ENCODE measurements at places on chromosomes 11 and 22.

GRCh38 chr11:116513894-116514293 lies 258.9 kb downstream of the BUD13 start:
- DNase-seq: no peak

- DNase-seq: no peak
Measured at GRCh38 chr11:5293028-5293427, 8.7 kb downstream of the OR51B4 start.

DNA sequence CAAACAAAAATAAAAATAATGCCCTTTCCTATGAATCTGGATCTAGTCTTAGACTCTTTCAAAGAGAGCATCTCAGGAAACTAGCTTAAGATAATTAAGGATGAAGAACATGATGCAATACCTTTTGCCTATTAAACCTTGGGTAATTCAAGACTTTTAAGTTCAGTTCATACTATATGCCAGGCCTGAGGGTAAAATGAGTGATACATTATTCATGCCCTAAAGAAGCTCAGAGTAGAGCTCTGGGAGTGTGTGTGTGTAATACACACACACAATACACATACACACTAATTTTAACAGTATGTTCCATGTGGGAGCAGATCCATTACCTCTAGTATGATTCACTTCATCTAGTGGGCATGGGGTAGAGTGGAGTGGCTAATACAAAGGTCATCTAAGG lies 651.4 kb upstream of the CHORDC1 start:
- DNase-seq: no peak

- DNase-seq: no peak
Measured at GRCh38 chr11:16561150-16561549, 177.3 kb upstream of the C11orf58 start.

- no peak for DNase-seq
Measured at GRCh38 chr11:68049509-68050370, 10.9 kb downstream of the TCIRG1 start.

GRCh38 chr11:35210876-35211546 lies 72.0 kb downstream of the CD44 start:
- no peak for DNase-seq

DNA sequence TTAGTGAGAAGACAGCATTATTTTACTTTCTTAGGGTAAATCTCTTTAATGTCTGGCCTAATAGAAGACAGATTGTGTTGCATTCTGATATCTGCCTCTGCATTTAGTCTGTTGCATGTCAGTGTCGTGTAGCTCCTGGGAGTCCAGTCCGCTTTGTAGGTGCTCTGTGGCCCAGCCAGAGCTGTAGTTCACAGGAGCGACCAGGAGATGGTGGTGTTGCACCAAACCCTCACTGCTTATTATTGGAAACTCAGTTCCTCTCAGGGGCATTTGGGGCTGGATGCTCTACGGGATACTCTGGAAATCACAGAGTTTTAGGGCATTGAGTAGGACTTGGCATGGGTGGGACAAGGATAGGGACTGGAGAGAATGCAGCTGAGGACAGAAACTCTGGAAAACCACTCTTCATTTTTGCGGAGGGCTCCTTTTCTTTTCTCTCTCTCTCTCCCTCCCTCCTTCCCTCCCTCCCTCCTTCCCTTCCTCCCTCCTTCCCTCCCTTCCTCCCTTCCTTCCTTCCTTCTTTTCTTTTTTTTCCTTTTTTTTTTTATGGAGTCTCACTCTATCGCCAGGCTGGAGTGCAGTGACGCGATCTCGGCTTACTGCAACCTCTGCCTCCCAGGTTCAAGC lies 21.7 kb downstream of the MIAT start:
- peak; percentile 65 for DNase-seq

DNA sequence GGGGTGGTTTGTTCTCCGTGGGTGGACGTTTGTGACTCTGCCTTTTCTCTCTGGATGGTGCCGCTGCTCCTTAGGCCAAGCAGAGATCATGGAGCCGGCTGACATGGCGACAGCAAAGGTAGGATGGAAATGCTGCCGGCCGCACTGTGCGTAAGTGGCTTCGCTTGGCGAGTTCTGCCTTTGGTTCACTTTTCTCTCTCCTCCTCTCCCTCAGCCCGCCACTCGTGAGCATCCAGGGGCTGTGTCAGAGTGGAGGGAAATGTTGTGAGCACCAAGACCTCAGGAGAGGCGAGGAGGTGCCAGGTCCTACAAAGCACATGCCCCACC lies 80.5 kb downstream of the GRAMD1B start:
- no peak for DNase-seq

- no peak for DNase-seq
Measured at GRCh38 chr11:78914503-78914902, 339.8 kb upstream of the NARS2 start.

DNA sequence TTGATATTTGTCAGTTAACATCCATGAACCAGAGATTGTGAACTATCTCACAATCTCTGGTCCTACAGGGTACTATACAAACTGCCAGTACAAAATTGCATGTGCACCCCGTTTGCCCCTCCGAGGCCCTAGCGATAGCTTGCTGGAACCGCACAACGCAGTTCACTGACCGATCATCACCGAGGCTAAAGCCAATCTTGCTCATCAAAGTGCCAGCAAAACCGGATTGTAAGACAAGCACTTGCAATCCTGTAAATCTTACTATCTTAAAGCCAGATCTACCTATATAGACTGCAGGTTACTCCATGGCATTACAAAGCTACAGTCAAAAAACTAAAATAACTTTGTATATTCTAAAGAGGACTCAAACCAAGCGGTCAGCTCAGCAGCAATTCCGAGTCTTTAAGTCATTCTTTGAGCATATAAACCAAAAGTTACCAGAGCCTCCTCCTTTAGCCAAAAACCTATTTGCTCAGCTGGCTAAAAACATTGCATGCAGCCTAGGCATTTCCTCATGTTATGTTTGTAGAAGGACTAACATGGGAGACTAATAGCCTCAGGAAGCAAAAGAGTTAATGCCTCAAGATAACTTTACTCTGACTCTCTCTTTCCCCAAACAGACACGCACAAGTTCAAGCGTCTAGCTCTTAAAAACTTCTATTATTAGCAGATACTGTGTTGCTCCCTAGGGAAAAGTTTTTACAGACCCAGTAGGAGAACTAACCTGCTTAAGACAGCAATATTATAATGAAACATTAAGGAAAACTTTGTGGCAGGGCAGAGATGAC lies 30.7 kb upstream of the CPT1A start:
- DNase-seq: no peak

GRCh38 chr11:107563702-107564101 lies 1.8 kb downstream of the ALKBH8 start:
- DNase-seq: no peak

- DNase-seq: no peak
Measured at GRCh38 chr11:110335358-110335757, 38.9 kb upstream of the RDX start.

GRCh38 chr11:61367406-61367805 lies 5.2 kb downstream of the TMEM138 start:
- no peak for DNase-seq

GRCh38 chr22:50117168-50117762 lies 27.5 kb downstream of the MOV10L1 start:
- DNase-seq: no peak

GRCh38 chr22:47963660-47964059 lies 1201.2 kb downstream of the TBC1D22A start:
- no peak for DNase-seq

DNA sequence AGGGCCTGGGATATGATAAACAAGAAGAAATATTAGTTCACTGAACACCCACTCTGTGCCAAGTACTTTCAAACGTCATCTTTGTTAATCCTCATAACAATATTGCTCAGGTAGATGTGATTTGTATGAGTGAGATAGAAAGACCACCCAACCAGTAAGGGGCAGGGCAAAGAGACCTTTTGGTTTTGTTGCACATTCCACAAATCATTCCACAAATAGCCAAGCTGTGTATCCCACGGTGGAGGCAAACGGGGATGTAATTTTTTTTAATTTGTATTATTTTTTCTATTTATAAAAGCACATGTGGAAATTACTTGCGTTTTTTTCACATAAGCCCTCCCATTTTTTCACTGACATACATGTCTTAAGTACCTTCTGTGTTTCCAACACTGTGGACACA lies 29.0 kb downstream of the LAYN start:
- DNase-seq: no peak

DNA sequence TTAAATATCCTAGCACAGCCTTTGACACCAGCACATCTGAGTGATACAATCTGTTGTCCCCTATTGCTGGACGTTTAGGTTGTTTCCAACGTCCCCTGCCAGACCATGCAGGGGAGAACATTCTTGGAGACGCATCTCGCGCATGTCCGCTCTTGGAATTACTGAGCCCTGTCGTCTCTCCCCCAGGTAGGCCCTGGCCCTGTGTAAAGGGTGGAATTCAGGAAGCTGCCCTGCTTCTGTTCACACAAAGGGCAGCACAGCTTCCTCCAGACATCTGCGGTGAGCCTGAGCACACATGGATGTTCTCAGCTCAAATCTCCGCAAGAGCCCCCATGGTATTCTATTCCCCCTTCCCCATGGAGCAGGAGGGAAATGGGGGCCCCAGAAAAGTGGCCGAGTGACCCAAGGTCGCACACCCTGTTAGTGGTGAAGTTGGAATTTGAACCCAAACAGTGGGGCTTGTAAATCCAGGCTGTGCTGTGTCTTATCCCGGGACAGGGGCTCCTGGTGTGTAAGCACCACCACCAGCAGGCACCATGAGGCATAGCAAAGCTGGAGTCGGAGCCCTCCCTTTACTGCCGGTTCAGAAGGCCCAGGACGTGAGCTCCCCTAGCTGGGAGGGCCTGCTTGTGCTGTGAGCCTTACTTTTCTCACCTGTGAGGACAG lies 5.0 kb upstream of the FGF19 start:
- no peak for DNase-seq

GRCh38 chr11:10414659-10415058 lies 40.4 kb upstream of the AMPD3 start:
- no peak for DNase-seq

GRCh38 chr11:113474362-113475159 lies 637 bp downstream of the DRD2 start:
- DNase-seq: peak; percentile 38

DNA sequence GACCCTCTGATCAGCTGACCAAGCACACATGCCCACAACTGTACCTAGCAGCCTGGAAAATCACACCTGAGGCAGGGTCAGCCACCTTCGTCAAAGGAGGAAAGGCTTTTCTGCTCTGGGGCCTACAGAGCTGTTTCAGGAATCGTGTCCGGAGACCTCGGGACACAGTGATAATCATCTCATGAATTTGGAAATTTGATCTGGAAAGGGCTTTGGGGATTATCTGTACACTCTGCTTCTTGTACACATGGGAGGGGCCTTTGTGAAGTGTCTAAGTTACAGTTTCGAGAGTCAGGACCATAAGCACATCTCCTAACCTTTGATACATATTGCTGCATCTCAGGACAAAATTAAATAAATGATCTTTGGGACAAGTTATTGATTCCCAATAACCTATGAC lies 1421.2 kb upstream of the TENM4 start:
- no peak for DNase-seq

GRCh38 chr11:32829157-32829679 lies 509 bp upstream of the PRRG4 start:
- no peak for DNase-seq

GRCh38 chr22:49052023-49052538 lies 775.6 kb downstream of the BRD1 start:
- DNase-seq: peak; percentile 15

GRCh38 chr22:20639343-20639742 lies 131.9 kb downstream of the MED15 start:
- no peak for DNase-seq

- no peak for DNase-seq
Measured at GRCh38 chr11:88357323-88358039, 19.9 kb upstream of the CTSC start.

DNA sequence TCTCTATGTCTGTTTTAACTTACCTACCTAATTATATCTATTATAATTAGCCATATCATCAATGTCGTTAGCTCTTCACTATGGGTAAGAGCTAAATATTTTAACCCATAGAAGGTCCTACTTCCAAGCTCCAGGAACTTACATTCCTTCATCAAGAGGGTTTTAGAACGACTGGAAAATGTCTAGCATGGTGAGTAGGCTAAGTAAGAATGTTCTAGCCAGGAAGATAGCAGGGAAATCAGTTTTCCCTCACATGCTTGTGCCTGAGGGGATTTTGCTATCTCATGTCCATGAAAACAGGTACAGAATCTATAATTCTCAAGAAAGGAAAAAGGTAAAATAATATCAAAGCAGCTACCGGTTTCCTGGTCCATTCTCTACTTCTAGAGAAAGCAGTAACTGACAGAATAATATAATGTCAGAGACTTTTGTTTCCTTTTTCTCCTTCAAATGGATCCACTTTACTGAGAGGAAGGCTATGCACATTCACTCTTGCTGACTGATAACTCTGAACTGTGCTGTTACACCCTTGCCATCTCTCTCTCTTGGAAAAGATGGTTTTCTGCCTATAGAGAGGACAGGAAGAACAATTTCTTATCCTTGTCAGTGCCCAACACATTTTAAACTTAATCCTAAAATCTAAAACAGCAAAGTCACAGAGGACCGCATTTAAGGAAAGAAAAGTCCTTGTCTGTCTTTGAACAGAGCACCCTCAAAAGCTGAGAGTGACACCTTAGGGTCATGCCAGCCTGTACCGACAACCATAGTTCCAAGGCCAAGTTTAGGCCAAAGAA lies 67.0 kb downstream of the MAML2 start:
- no peak for DNase-seq

DNA sequence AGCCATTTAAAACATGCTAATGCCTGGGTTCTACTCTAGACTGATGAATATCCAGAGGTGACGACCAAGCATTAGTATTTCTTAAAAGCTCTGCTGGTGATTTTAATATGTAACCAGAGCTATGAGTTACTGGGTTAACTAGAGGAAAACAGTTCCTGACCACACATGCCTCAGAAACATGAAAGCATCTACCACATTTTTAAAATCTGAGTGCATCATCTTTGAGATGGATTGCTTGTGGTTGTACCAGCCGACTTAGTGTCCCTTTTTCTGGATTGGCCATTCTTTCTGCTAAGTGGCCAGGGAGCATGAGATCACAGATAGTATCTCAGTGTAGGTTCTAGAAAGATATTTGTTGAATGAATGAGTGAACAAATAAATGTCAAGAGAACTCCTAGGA lies 152.4 kb downstream of the NTM start:
- DNase-seq: no peak

DNA sequence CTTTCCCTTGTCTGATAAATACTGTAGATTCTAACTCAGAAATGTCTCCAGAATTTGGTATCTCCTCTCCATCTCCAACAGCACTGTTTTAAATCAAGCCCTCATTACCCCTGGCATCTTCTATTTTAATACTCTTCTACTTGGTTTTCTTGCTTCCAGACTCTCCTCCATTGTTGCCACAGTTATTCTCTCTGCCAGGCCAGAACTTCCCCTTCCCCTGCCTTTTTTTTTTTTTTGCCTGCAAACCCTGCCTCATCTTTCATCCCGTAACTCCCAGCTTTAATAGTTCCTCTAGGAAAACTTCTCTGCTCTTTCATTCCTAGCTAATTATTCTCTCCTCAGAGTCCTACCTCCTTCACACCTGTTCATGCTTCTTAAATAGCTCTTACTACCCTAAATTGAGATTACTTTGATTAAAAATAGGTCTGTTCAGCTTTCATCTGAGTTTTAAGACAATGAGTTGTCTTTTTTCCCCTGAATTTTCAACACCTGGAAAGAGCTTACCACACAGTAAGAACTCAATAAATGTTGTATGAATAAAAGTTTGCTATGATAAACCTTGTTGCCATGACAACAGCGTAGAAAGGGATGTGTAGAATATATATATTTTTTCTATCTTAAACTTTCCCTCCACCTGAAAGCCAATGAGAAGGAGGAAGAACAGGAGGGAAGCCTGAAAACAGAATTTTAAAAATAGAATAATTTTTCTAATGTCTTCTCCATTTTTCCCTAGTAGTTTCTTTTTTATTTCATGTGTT lies 3.6 kb downstream of the IL18 start:
- no peak for DNase-seq

- no peak for DNase-seq
Measured at GRCh38 chr22:33697640-33698039, 222.6 kb downstream of the LARGE1 start.
